ENCODE measurements at places on chromosomes 7 and 10.
A peak's percentile ranks its signal among the peaks of the same experiment; 100 is the strongest.

GRCh38 chr7:27647046-27647445 lies 15.6 kb downstream of the HIBADH start:
- no peak for DNase-seq

GRCh38 chr10:100306861-100307260 lies 20.4 kb upstream of the BLOC1S2 start:
- no peak for DNase-seq

- DNase-seq: no peak
These were observed 52.2 kb downstream of the CPEB3 start for GRCh38 chr10:92238586-92239098.

- no peak for DNase-seq
These were observed 904 bp downstream of the LBX1 start for GRCh38 chr10:101228153-101228965.

GRCh38 chr10:45229823-45230222 lies 85.6 kb downstream of the OR13A1 start:
- no peak for DNase-seq

- no peak for DNase-seq
These were observed 356.8 kb downstream of the GLRX3 start for GRCh38 chr10:130493021-130493420.

GRCh38 chr10:28812384-28813372 lies 135.4 kb downstream of the BAMBI start:
- DNase-seq: no peak

DNA sequence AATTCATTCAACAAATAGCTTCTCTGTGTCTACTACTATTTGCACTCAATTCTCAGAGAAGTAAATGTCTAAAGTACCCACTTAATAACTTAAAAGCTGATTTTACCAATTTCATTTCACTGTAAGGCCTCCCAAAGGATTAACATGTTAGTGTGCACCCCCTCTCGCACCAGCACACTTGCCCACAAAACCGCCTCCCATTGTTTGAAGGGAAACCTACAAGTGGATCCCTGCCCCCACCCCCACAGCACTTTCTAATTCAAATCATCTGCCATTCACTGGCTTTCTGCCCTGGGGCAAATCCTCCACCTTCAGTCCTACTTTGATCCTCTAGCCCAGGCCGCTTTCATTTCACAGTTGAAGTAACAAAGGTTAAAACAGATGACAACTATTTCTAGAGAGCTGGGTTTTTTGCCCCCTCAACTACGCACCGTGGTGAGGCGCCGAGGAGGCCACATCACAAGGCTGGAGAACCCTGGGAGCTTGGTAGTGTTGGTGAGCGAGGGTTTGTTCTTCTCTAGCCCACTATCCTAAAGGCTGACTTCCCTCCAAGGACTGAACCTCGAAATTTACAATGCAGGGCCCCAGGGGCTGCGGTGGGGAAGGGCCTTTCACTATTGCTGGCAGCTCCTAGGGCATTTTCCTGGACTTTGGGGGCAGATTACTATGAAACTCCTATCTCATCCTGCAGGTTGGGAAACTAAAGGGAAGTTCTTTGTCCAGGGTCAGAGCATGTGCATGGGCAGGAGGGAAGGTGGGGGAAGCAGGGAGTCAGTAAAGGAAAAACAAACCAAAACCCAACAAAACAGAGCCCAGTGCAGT lies 517.4 kb upstream of the ZMIZ1 start:
- DNase-seq: no peak

- DNase-seq: no peak
These were observed 19.0 kb downstream of the TES start for GRCh38 chr7:116229366-116229765.

- no peak for DNase-seq
These were observed 340.1 kb downstream of the NXPH1 start for GRCh38 chr7:8773518-8773917.

GRCh38 chr7:132065193-132065988 lies 509.0 kb upstream of the PODXL start:
- DNase-seq: peak; percentile 40

DNA sequence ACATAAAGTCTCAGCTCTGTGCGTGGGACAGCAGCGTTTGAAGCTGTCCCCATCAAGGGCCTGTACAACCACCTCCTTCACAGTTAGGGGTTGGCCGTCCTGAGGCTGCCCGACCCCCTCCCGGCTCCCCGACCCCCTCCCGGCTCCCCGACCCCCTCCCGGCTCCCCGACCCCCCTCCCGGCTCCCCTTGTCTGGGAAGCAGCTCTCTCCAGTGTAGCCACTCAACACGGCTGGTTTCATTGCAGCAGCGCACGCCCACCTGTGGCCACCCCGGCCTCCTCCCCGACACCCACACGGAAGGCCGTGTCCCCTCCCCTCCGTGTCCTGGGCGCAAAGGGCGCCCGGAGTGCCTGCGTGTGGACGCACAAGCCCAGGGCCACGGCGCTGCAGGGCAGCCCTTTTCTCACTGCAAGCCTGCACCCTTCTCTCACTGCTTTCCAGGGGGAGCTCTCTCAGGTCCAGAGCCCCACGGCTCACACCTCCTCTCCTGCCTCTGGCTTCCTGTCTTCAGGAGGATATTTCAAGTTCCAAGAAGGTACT lies 20.9 kb upstream of the FAM20C start:
- DNase-seq: no peak

DNA sequence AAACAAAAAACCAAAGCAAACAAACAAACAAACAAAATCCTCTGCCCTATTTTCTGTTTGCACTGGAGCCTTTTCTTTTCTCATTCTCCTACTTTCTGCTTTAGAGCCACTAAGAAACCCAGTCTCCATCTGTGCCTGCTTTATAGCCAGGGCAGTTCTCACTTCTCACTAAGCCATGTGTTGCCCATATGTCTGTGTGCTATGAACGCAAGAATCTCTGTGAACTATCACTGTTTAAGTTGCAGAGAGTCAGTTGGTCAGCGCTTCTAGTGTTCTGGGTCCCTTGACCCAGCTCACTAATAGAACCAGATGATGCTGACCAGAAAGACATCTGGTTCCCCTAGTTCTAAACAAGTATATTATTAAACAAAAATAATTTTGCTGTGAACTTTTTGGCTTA lies 81.4 kb downstream of the FAM185A start:
- no peak for DNase-seq

- peak; percentile 70 for DNase-seq
These were observed 60.7 kb downstream of the CD36 start for GRCh38 chr7:80699045-80699638.

- DNase-seq: no peak
These were observed 425.0 kb upstream of the ETV1 start for GRCh38 chr7:14414274-14414986.

- DNase-seq: peak; percentile 5
These were observed at the start of gene FRMPD2 for GRCh38 chr10:48274636-48275035. FRMPD2 (minus strand) TSS chr10:48274696; CDS start chr10:48274567, 129 bp downstream.

DNA sequence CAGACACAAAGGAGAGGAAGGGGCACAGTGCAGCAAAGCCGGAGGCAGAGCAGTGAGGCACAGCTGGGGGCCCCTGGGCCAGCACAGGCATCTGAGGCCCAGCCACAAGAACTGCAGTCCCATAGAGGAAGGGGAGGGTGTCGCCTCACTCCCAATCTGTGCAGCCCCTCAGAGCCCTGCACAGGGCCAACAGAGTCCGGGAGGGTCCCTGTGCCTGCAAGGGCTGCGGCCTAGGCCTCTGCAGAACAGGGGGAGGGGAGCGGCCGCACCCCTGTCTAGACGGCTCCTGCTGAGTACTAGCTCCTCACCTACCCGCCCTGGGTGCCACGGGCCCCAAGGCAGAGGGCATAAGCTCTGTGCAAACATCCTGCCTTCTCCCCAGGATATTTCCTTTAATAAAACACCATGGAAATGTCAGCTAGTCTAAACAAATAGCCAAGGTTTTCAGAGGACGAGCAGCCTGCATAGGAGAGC lies 32.4 kb upstream of the RET start:
- DNase-seq: no peak

GRCh38 chr7:113824117-113824823 lies 94.5 kb downstream of the PPP1R3A start:
- DNase-seq: no peak

GRCh38 chr10:24340883-24341282 lies 131.9 kb downstream of the KIAA1217 start:
- DNase-seq: no peak

DNA sequence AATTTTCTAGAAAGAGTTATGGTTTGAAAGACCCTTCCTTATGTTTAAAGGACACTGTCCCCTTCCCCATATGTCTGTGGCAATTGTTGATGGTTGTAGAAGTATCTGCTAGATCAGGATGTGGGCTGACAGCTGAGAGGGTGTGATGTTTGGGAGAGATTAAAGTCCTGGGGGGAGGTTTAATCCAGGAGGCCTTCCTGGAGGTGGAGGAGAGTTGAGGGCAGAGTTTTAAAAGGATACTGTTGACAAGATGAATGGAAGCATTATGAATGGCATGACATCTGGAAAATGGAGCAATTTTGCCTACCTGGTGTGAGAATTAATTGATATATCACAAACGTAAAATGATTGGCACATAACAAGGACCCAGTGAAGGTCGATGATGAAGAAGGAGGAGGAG lies 32.9 kb upstream of the SMC3 start:
- no peak for DNase-seq
